ENCODE measurements at places on chromosomes 3 and 15.

- no peak overlapping the region for H3K4me3 ChIP-seq
- H3K36me3 ChIP-seq = no peaks in the 10 kb centered on the region
- H3K4me1 ChIP-seq = peaks cover 8% of the 10 kb centered on the region
- no peak for DNase-seq
Observed at GRCh38 chr3:112492124-112492523, 7.1 kb downstream of the BTLA start.

GRCh38 chr15:78949461-78949860, 4.6 kb upstream of the CTSH start:
- DNase-seq = no peak
- H3K4me1 ChIP-seq = peaks cover 34% of the 10 kb centered on the region
- H3K27me3 ChIP-seq = peaks cover 2% of the 10 kb centered on the region
- H3K4me3 ChIP-seq = no peak overlapping the region
- H3K27ac ChIP-seq = peak overlapping the region; percentile 36
- H3K36me3 ChIP-seq = no peaks in the 10 kb centered on the region

- H3K27ac ChIP-seq = no peak overlapping the region
- peaks cover 10% of the 10 kb centered on the region for H3K27me3 ChIP-seq
- H3K4me1 ChIP-seq = peaks cover 8% of the 10 kb centered on the region
- H3K36me3 ChIP-seq = no peaks in the 10 kb centered on the region
Observed at GRCh38 chr3:170606675-170607074, 20.8 kb upstream of the SLC7A14 start.

DNA sequence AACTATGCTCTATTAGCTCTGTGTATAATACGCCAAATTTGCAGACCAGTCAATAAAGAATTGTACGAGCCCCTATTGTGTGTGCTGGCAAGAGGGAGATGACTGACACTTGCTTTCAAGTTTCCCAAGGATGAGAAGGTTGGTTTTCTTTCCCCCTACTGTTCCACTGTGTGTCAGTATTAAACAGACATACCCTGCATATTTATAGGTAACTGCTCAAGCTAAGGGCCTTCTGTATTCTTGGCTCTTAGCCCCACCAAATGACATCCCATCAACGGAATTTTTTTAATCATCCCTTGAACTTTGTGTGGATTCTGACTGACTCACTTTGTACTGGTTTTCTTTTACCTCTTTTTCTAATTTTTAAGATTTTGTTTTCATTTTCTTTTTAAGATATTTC, 60.6 kb upstream of the GYG1 start:
- no peaks in the 10 kb centered on the region for H3K36me3 ChIP-seq
- H3K27ac ChIP-seq = no peak overlapping the region
- peaks cover 26% of the 10 kb centered on the region for H3K27me3 ChIP-seq
- no peak overlapping the region for H3K4me3 ChIP-seq
- no peaks in the 10 kb centered on the region for H3K4me1 ChIP-seq

DNA sequence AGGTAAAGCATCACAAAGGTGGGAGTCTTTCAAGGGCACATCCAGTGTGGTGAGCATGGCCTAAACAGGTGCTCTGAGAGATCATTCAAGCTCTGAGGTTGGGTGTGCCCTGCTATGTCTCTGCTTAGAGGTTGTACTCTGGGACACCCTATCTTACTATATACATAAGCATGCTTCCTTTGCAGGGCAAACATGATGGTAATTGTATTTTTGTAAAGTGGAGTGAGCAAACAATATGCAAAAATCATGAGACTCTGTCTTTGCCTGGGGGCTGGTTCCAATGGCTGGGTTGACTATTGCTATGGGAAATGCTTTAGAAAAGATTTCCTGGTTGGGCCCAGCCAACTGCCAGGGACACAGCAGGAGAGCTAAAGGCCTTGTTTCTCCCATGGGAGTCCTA, 315.1 kb upstream of the TLE3 start:
- peaks cover 11% of the 10 kb centered on the region for H3K4me1 ChIP-seq
- peaks cover 9% of the 10 kb centered on the region for H3K36me3 ChIP-seq
- H3K4me3 ChIP-seq = no peak overlapping the region
- H3K27me3 ChIP-seq = no peaks in the 10 kb centered on the region
- DNase-seq = no peak
- no peak overlapping the region for H3K27ac ChIP-seq

DNA sequence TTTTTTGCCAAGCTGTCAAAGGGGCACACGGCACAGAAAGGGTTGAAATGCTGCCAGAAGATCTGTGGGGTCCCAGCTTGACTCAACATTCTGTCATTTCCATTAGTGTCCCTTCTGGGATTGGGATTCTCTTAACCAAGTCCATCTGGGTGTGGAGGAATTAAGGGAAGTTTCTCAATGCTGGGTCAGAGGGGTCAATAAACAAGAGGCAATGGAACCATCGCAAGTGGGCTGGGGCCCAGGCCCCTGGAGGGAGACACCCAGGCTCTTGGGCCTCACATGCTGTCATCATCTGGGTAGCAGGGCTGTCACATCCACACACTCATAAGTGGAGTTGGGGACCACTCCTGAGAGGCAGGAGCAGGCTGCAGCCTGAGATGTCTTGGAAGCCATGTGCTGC, 8.1 kb upstream of the APOD start:
- H3K27ac ChIP-seq = no peak overlapping the region
- no peak for DNase-seq
- H3K27me3 ChIP-seq = peaks cover 2% of the 10 kb centered on the region
- H3K4me1 ChIP-seq = no peaks in the 10 kb centered on the region

- H3K4me3 ChIP-seq = no peak overlapping the region
- no peaks in the 10 kb centered on the region for H3K27me3 ChIP-seq
- peaks cover 3% of the 10 kb centered on the region for H3K4me1 ChIP-seq
- DNase-seq = no peak
Observed at GRCh38 chr3:28726840-28727239, 378.2 kb upstream of the AZI2 start.

GRCh38 chr3:190495796-190496195, 18.1 kb upstream of the IL1RAP start:
- peaks cover 4% of the 10 kb centered on the region for H3K27me3 ChIP-seq
- no peak for DNase-seq
- no peak overlapping the region for H3K4me3 ChIP-seq
- H3K27ac ChIP-seq = no peak overlapping the region
- no peaks in the 10 kb centered on the region for H3K36me3 ChIP-seq

DNA sequence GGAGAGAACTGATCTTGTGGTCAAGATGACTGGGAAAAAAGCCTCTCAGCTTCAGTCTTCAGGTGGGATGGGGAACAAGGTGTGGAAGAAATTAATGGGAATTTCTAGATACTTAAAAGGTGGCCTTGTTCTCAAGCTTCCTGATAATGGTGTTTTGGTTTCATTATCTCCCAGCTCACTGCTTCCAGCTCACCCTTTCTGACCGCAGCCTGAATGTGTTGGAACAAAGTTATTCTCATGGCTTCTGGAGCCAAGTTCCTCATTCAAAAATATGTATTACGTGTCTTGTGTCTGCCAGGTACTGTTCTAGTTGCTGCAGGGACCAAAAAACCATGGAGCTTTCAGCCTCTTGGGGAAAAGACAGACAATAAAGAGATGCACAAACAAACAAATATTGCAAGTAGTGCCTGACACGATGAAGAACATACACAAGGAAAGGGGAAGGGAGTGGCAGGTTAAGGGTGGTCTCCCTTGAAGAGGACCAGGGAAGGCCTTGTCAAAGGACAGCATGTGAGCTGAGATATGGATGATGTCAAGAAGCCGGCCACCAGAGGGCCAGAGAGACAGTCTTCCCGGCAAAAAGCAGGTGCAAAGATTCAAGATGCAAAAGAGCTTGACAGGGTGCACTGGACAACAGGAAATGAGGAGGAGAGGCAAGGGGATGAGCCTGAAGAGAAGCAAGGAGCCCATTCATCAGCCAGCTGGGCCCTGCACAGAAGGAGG, 35.5 kb downstream of the ARRDC4 start:
- H3K27me3 ChIP-seq = peaks cover 14% of the 10 kb centered on the region
- H3K4me3 ChIP-seq = no peak overlapping the region
- no peaks in the 10 kb centered on the region for H3K4me1 ChIP-seq
- DNase-seq = no peak

GRCh38 chr3:171101982-171102641, 75.6 kb upstream of the SLC2A2 start:
- H3K4me1 ChIP-seq = no peaks in the 10 kb centered on the region
- no peak overlapping the region for H3K27ac ChIP-seq
- H3K27me3 ChIP-seq = no peaks in the 10 kb centered on the region

Data from mesothelial cell of epicardium (in vitro differentiated cells).